ENCODE measurements at places on chromosomes 3 and 15. TPM values are rescaled to one million over a fixed set of nuclear protein-coding genes. Genes with fewer than 3 reads are reported as not detected.

Gene RBP2
- total RNA-seq, result not detected

Gene SMCO1
- not detected for total RNA-seq

Gene CPN2
- not detected for total RNA-seq

Gene HRG
- total RNA-seq, result not detected

Gene PTH1R
- total RNA-seq, result 4.3 TPM

Gene OSTN
- 31.9 TPM for total RNA-seq

Gene AGTR1
- 1.5 TPM for total RNA-seq
